Effector memory CD8-positive, alpha-beta T cell (primary cell): ENCODE measurements at places on chromosomes 16 and 17.

DNA sequence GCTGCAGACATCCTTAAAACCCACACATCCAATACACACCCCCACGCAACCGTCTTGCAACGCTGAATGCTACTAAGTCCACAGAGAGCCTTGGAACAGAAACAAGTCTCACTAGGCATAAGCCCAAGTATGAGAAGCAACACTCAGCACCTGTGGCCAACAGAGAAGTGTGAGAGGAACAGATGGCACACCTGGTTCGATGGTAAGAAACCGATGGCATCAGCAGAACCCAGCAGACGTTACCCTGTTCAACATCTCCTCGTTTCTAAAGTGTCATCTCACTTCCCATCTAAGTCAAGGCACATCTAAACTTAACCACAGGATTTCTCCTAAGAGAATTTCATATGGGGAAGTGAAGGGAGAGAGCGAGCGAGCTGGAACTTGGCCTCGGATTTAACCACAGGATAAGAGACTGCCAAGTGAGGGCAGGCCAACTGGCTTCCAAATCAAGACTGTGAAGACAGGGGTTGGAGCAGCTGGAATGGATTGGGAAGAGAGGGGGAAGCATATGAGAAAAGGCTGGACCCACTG, 41.0 kb downstream of the NXPH3 start:
- no peak for DNase-seq

GRCh38 chr16:50641818-50642187, 39.3 kb downstream of the SNX20 start:
- DNase-seq = no peak

GRCh38 chr16:73546341-73546845, 498.5 kb upstream of the ZFHX3 start:
- DNase-seq = no peak

GRCh38 chr17:62193249-62193648, 128.2 kb upstream of the MED13 start:
- DNase-seq = no peak

DNA sequence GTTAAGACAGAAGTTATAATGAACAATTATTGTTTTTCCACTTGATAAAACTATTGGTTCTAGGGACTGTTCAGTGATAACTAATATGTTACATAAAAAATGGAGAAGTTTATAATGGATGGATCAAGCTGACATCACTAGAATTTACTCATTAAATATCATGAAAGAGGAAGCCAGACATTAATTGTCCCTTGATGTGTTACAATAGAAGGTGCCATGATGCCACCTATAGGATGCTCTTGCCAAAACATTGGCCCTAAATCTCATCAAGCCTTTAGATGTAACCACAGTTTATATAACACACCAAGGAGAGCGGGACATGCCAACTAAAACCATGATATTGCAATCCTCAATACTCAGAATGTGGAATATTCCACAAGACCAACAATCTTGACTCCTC, 147.9 kb upstream of the MON1B start:
- no peak for DNase-seq

GRCh38 chr17:70022175-70022574, 52.9 kb upstream of the KCNJ16 start:
- no peak for DNase-seq

- no peak for DNase-seq
Measured at GRCh38 chr16:3131755-3132377, 3.0 kb upstream of the ZNF213 start.

DNA sequence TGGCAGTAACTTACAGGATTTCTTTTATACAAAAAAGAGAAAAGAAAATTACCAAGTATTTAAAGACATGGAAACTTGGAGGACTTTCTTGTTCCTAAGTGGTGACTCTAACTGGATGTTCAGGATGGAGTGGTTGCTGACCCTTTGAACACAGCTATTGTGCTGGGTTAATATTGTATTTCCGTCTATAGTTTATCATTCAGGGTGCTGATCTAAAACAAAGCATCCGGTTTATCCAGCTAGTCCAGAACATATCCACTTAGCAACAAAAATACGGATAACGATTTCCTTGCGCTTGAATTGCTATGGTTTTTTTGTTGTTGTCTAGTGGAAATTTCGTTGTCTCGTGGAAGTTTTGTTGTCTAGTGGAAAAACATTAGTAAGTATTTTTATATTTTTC, 38.2 kb downstream of the SNTB2 start:
- no peak for DNase-seq

GRCh38 chr17:15503731-15504130, 36.3 kb upstream of the CDRT4 start:
- no peak for DNase-seq

DNA sequence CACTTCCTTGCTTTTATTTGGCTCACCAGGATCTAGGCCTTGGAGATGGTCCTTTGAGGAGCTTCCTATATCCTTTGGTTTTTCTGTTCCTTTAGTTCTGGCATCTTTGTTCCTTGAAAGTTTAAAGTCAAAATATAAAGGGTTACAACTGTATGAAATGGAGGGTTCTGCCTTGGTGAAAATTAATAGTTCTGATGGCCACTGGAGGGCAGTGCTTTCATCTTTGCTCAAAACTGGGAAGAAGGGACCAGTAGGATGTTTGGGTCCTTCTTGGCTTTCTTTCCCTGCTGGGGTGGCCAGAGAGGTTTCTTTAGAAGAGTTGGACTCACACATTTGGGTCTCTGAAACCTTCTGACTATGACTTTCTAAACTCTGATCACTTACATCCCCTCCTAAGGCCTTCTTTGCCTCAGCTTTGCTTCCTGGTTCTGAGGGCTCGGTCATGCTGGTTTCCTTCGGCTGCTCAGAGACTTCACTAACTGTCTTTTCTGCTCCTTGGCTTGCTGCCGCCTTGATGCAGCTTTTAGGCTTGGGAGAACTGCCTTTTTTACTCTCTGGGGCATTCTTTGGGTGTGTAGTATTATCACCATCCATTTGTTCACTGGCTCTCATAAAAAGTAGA, 10.9 kb upstream of the ITGA2B start:
- no peak for DNase-seq

- peak; percentile 79 for DNase-seq
Measured at GRCh38 chr17:77783991-77784820, 174.3 kb upstream of the TNRC6C start.

DNA sequence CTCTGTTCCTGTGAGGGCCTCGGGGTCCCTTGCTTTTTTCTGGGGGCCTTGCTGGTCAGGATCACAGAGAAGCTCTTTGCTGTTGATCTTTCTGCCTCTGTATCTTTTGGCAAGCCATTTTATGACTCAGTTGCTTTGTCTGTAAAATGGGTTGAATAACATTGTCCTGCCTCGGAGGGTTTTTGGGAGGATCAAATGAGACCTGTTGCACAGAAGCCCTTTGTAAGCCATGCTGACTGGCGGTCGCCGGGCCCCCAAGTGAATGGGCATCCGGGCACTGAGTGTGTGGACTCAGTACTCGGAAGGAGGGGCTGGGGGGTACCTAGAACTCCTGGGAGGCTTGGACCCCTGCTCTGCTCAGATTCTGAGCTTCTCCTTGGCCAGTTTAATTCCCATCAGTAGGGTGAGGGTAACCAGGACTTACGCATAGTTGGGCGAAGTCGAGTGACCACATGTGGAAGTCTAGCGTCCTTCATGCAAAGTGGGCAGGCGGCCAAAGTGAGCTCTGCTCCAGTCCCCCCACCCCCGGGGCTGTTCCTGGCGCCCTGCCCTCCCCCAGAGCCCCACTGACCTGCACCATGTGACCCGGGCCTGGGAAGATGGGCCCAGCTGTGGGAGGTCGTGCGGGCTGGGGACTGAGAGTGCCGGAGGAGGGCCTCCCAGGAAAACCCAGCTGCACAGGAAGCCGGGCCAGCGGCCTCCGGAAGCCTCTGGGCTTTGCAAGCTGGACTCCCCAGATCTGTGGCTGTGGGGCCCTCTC, 284.0 kb downstream of the SEC14L1 start:
- no peak for DNase-seq

GRCh38 chr17:65183736-65184135, 46.6 kb downstream of the RGS9 start:
- DNase-seq = no peak

GRCh38 chr17:55692276-55692675, 30.4 kb downstream of the TMEM100 start:
- no peak for DNase-seq

- DNase-seq = peak; percentile 68
Measured at GRCh38 chr17:45316434-45317110, at the start of gene MAP3K14. TSS of gene MAP3K14 (minus strand) at chr17:45317020. CDS start at chr17:45290745, 26,275 bp downstream.

- DNase-seq = no peak
Measured at GRCh38 chr17:2082003-2082781, 27.3 kb downstream of the HIC1 start.

GRCh38 chr16:66930189-66930588, 4.0 kb downstream of the CIAO2B start:
- DNase-seq = no peak

- no peak for DNase-seq
Measured at GRCh38 chr17:45427181-45427835, 5.4 kb downstream of the ARHGAP27 start.

DNA sequence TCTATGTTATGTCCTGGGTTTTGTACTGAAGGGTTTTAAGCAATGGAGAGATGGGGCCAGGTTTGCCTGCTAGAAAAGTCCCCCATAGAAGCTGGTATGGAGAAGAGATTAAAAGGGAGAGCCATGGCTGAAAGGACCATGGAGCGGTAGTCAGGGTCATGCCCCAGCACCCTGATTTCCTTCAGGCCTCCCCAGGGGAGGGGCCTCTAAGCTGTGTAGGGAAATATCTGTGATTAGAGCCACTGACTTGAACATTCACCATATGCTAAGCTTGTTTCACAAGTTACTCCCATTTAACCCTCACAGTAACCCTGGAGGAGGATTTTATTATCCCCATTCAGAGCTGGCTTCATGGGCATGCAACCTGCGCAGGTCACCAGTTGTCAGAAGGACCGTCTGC, 3.8 kb upstream of the ATP2A3 start:
- DNase-seq = no peak

GRCh38 chr17:17376362-17376761, 73.2 kb downstream of the NT5M start:
- DNase-seq = no peak

- no peak for DNase-seq
Measured at GRCh38 chr17:44912763-44913544, 2.3 kb downstream of the GFAP start.

- no peak for DNase-seq
Measured at GRCh38 chr17:17289701-17290100, 8.7 kb upstream of the COPS3 start.

- DNase-seq = no peak
Measured at GRCh38 chr16:78647019-78647418, 547.6 kb downstream of the WWOX start.

DNA sequence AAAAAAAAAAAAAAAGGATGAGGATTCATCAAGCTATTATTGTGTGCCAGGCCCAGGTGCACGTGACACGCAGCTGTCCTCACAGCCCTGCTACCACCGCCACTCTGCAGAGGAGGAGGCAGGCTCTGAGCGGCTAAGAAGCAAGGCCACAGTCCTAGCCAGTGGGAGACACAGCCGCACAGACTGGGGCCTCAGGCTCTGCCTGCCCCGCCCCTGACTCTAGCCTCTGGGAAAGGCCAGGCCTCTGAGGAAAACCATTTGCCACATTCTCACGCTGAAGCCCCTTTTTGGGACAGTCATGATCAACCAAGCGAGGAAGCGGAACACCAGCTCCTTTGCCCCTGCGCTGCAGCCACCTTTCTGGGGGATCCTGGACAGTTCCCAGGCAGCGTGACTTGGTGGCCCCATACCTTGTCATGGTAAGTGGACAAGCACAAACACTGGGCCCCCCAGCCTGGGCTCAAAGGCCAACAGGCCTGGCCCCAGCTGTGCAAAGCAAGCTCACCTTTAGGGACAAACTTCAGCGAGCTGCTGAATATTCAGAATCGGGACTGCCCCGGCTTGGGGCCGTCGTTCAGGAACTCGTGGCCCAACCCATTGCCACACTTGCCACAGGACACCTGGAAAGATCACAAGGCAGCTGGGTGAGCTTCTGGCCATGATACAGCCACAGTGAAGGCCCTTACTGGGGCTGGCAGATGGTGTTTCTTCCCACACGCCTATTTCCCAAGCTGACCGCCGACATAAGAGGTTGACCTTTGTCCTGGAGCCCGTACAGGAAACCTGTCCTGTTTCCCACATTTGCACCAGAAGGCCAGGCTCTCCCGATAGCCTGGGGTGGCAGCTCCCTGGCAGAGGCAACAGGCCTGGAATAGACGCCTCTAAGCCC, 2.5 kb downstream of the MSRB1 start:
- no peak for DNase-seq
